GM12891 (cell line): ENCODE measurements at places on chromosomes 16 and 17.
A peak's percentile ranks its signal among the peaks of the same experiment; 100 is the strongest.

- DNase-seq, result no peak
These were observed 3.4 kb downstream of the ZNF688 start for GRCh38 chr16:30567991-30568638.

DNA sequence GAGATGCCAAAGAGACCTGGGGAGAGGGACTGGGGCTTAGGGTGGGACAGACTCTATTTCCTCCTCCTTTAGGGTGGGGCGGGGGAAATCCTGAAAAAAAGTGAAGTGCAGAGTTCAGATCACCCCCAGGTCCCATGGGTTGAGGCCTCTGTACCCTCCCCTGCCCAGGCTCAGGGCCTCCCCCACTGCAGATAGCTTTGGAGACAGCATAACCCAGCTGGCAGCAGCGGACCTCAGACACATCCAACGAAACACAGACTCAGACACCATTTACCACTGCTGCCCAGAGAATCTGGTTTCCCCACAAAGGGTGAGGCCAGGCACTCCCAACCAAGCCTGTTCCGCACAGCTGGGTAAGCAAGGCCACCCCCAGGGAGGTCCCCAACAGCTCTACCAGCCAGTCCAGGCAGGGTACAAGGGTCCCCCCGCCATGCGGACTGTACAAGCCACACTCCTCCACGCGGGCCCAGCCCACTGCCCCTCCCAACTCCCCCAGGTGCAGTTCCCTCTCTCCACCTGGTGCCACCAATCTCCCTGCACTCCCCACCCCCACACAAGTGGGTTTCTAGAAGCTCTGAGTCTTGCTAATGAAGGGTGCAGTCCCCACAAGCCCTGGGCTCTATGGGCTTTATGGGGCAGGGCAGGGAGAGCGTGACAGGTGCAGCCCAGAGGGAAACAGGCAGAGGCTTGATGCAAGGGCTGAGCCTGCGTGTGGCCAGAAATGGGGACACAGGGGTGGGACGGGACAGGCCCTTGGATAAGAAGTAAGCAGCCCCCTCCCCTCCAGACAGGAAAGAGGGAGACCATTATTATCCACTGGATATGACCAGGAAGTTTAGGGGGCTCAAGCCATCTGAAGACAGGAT lies 8.9 kb downstream of the RHBDF2 start:
- DNase-seq, result peak; percentile 51

GRCh38 chr17:42405963-42406495 lies 17.0 kb downstream of the CAVIN1 start:
- DNase-seq, result peak; percentile 70

DNA sequence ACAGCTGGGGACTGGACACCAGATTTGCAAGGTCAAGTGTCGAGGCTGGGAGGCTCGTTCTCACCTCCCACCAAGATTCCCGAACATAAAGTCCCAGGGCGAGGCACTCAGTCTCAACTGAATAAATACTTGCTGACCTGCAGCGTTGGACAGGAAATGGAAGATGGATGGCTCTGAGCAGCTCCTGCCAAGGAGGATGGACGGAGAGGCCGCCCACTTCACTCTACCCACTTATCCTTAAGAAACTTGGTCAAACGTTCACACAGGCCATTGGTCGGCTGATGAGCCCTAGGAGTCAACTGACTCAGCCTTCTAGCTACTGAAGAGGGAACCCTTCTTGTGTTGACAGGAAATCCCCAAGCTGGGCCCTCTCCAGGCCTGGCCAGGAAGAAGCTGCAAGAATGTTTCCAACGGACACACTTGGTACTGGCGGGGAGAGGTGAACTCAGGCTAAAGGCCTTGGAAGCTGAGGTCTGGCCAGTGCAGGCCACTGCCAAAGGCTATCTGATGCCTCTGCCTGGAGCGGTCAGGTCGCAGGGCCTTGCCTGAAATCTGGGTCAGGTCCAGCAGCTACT lies 50.0 kb downstream of the VAC14 start:
- DNase-seq, result no peak

GRCh38 chr17:39461926-39462569 lies 762 bp downstream of the CDK12 start:
- no peak for DNase-seq

DNA sequence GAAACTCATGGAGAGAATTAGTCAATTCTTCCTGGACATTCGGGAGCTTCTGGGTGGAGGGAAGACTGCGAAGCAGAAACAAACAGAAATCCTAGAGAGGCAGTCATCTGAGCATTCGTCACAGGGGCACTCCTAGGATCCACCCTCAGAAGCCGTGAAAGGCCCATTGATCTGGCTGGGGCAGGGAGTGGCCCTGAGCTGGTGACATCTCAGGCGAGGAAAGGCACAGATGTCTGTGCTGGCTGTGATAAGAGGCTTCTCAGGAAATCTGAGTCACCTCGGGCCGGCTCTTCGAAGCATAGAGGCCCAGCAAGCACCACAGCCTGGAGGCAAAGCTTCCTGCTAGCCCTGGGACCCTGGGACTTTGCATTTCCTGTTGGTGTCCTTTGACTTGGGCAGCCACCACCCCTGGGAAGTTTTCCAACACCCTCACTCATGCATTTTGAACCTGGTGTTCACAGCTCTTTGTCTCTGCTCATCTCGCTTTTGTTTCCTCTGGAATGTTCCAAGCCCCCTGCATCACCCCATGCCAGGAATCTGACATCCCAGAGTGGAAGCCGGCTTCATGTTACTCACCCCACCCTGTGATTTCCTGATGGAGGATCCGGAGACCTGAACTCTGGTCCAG lies 23.3 kb upstream of the CDRT4 start:
- DNase-seq, result no peak

DNA sequence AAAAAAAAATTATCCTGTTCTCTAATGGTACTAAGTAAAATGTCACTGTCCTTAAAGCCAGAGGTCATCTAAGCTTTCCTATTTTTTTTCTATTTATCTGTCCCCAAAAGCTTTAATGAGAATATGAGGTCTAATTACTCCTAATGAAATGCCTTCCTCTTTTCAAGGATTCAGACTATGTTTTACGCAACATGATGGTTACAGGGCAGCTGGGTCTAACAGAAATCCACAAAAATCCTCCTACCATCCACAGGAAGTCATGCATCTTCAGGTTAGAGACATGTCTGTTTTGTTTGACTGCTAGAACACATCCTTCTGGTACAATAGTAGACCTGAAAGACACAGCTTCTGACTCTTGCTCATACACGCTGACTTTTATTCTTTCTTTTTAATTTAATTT lies 29.7 kb upstream of the NSRP1 start:
- no peak for DNase-seq

- no peak for DNase-seq
These were observed 2.3 kb upstream of the KCNJ16 start for GRCh38 chr17:70072546-70073309.

DNA sequence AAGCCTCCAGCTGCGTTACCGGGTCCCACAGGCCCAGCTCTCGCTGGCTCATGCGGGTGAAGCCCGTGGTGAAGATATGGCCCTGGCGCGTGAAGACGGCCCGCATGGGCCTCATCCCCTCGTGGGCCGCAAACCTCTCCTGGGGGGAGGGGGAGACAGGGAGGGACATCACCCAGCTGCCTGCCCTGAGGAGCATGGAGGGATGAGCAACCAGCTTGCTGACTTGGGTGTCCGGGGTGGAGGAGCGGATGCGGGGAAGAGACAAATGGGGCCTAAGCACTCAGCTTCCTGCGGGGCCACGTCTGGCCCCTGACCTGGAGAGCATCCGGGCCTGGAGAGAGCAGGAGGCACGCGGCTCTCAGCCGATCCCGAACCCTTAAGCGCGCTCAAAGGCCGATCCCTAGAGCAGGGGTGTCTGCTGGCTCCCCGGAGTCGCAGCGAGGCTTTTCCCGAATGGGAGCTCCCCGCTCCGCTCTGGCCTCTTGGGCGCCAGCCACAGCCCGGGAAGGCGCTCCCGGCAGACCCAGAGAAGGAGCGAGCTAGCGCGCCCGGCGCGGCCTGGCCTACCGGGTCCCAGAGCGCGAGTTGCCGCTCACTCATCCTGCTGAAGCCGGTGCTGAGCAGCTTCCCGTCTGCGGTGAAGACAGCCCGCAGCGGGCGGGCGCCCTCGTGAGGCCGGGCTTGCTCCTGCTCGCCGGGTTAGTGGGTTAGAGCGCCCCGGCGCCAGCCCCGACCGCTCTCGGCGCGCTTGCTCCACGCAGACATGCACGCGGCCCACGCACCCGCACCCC lies 5.0 kb downstream of the CORO6 start:
- peak; percentile 77 for DNase-seq

DNA sequence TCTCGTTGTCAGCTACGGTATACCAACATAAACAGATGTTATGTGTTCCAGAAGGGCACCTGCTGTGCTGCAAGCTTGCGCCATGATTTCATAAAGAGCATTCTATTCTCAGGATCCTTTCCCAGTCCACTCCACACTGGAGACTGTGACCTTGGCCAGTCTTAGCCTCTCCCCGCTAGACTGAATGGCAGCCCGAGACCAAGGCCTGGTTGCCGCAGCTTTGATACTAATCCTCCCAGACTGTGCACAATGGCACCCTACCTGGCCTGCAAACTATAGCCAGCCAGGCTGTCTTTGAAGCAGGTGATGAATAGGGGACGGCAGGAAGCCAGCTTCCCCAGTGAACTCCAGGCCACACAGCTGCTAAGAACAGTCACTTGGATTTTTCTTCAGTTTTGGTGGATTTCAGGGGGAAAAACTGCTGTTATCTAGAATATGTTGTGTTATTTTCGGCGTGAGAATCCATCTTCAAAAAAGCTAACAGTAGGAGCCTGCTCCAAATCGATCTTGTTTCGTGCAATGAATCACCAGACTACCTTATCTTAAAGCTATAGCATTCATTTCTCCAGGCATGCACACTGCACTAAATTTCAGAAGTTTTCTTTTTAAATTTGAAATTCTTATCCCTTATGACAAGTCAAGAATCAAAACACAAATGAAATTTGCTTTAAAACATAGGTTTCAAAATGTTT lies 289.0 kb downstream of the CEP112 start:
- DNase-seq, result no peak

DNA sequence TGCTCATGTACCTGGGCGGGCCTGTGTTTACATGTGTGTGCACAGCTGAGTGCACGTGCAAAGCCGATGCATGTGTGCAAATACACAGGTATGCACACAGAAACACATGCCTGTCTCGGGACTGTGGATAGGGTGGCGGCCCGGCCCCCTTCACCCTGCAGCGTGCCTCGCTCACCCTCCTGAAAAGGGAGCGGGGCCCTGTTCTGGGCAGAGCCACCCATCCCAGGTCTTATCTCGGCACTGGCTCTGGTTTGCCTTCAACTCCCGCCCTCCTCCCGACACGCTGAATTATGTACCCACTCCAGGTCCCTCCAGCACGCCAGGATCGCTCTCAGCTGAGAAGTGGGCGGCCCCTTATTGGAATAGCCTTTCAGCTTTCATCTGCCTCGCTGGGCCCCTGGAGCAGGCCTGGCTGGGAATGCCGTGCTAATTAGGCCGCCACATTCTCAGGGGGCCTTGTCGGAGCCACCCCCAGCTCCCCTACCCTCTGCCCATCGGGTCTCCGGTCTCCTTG lies 77.8 kb downstream of the RTN4RL1 start:
- no peak for DNase-seq

DNA sequence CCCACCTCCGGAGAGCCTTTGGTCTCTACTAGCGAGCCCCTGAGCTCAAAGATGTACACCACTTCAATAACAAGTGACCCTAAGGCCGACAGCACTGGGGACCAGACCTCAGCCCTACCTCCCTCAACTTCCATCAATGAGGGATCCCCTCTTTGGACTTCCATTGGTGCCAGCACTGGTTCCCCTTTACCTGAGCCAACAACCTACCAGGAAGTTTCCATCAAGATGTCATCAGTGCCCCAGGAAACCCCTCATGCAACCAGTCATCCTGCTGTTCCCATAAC lies 702 bp downstream of the SPN start:
- no peak for DNase-seq

DNA sequence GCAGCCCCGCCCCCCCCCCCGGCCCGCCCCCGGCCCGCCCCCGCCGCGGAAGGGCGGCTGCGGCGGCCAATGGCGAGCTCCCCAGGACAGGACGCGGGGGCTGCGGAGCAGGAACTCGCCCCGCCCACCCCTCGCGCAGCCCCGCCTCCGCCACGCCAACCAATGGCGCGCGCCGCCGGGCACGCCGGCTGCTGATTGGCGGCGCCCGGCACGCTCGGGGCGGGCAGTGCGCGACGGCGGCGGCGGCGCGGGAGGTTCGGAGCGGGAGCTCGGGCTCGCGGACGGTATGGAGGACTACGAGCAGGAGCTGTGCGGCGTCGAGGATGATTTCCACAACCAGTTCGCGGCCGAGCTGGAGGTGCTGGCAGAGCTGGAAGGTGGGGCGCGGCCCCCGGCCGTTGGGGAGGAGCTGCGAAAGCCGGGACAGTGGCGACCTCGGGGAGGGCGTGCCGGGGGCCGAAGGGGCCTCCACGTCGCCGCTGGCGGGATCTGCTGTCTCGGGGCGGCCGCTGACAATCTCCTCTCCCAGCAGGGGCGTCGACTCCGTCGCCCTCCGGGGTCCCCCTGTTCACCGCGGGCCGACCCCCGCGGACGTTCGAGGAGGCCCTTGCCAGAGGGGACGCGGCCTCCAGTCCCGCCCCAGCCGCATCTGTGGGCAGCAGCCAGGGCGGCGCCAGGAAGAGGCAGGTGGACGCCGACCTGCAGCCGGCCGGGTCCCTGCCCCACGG lies at the start of gene CHTF18:
TSS of gene CHTF18 (plus strand) at position 222 of the 728 bp plus-strand sequence. CDS start at position 287, 65 bp downstream.
- DNase-seq, result peak; percentile 100

DNA sequence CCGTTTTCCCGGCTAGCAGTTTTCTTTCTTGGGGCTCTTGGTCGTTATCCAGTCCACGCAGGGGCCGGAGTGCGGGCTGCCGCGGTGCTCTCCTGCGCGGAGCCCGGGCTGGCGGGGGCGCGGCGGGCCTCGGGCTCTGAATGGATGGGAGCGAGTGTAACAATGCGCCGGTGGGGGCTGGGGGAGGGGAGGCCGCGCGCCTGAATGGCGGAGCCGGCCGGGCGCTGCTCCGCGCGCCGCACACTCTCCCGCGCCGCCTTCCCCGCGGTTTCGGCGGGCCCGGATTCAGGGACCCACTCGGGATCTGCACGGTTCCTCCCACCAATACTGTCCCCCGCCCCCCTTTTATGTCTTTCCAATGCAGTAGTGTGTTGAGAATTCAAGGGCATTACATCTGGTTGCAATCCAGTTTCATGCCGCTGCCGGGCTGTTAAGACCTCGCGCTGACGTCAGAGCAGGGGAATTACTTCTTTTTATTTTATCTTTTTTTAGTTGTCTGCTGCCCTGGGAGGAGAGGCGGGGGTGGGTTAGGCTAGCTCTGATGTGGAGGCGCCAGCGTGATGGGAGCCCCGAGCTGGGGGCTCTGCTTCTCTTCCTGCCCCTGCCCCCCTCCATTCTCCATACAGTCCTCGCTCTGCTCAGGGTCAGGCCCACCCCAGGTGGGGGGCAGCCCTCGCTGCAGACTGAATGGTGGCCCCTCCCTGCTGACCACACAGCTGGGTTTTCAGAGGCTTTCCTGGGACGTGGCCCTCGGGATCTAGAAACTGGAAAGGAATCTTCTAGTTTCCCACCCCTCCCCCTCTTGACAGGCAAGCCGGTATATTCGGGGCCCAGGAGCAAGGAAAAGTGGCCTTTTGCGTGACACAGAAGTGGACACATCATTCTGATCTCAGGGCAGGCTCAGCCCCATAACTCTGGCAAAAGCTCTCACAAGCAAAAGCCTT lies 1.8 kb downstream of the RAI1 start:
- no peak for DNase-seq

DNA sequence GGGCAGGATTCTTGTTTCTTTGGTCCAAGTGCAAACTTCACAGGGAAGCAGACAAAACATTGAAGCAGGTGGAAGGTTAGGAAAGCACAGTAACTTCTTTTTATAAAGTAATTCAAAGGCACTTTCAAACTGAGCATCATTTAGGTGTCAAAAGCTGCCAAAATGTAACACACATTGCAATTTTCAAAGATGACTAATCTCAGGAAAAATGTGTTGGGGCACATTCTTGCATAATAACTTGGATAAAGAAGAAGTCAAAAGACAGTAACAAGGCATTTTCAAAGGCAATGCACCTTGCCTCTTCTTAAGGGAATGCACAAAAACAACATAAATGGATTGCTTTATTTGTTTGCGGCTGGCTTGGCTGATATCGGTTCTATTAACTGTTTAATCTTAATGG lies 3.6 kb downstream of the KCNJ2 start:
- DNase-seq, result no peak
